ENCODE measurements at places on chromosomes 12 and 14. TPM values are rescaled to one million over a fixed set of nuclear protein-coding genes. Genes with fewer than 3 reads are reported as not detected.

NPAS3 gene
- 0.46 TPM for total RNA-seq

PDE3A gene
- total RNA-seq, result 70.5 TPM

OR4N5 gene
- total RNA-seq, result not detected

TGFB3 gene
- 1.9 TPM for total RNA-seq

ENDOU gene
- total RNA-seq, result not detected

AMN gene
- not detected for total RNA-seq

BDKRB1 gene
- not detected for total RNA-seq

ANKRD33 gene
- total RNA-seq, result not detected

ESYT1 gene
- 154 TPM for total RNA-seq

SERPINA3 gene
- 0.93 TPM for total RNA-seq

All from melanocyte of skin (primary cell).